C1 segment of cervical spinal cord (tissue), 14 donors: ENCODE measurements at places on chromosomes 12 and 14.
A peak's percentile ranks its signal among the peaks of the same experiment; 100 is the strongest.

DNA sequence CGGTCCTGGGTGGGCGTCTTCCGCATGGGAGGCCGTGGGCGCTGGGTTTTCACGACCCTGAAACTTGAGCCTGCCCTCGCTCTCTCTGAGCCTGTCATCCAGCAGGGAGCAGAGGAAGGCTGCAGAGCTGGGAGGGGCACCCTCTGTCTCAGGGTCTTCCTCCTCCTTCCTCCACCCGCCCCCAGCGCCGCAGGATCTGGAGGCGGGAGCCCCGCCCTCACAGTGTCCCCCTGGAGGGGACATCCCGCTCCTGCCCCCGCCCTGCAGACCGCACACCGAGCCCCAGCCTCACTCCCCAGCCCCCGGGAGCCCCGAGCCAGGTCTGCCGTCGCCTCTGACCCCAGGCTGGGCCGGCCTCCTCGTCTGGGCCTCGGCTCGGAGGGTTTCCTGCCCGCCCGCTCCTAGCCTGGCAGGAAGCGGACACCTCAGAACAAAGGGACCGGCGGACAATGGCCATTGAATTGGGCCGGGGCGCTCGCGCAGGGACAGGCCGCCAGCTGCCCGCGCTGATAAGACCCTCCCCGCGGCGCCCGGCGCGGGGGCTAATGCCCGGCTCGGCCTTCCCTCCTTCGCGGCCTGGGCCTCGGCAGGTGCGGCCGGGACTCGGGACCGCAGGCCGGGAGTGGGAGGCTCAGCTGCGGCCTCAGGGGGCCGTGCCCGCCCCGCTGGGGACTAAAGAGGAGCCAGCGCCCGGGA is 15.3 kb upstream of the NUDT14 start:
- DNase-seq: no peak

GRCh38 chr14:84409435-84409834 is 1120.5 kb upstream of the FLRT2 start:
- no peak for DNase-seq

GRCh38 chr12:96872961-96873360 is 34.1 kb upstream of the NEDD1 start:
- DNase-seq: no peak

DNA sequence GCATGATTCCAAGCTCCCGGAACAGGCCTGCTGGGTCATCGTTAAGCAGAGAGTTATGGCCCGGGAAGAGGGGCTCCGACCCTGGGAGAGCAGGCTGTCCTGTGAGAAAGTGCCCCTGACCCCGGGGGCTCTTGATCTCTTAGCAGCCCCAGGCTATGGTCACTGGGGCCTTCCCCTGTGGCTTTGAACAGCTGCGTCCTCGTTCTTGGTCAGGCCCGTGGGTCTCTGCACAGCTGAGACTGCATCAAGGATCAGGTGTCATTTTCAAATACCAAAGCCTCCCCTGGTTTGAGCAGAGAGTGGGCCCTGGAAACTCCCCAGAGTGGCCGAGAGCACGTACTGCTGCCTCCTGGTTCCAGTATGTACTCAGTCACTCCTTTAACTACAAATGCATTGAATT is 114.8 kb downstream of the ESRRB start:
- no peak for DNase-seq

GRCh38 chr12:121015825-121016766 is at the start of gene C12orf43:
Gene C12orf43 (minus strand): TSS chr12:121016487. CDS start chr12:121016474, 13 bp downstream.
- DNase-seq: peak; percentile 39

DNA sequence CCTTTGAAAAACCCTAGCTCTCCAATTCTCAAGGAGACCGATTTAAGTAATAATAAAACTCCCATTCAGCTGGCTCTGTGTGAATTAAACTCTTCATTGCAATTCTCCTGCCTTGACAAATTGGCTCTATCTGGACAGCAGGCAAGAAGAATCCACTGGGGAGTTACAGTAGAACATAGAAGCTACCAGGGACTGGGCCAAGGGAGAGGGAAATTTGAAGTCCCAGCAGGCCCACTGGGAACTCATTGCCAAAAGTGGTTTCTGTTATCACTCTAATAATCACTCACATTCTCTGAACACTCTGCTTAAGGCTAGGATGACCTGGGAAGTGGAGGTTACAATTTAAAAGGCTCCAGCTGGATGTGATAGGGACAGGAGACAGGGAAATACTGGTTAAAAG is 384.5 kb upstream of the CCDC196 start:
- DNase-seq: no peak

GRCh38 chr14:79354336-79354735 is 857.0 kb downstream of the DIO2 start:
- DNase-seq: no peak

DNA sequence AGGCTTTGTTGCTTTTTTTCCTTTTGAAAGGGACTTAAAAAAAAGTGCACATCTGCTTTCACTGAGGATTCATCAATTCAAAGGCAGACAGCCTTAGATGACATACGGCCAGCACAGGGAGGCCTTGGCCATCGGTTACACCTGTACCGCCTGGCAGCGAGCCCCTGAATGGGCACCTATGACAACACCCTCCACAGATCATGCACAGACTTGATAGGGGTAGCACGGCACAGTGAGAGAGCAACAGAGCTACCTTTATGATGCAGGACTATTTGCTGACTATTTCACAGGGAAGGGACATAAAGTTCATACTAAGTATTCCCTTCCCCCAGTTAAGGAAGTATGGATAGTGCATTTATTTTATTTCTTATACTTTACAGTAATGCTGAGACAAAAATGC is 137.9 kb upstream of the ARID2 start:
- no peak for DNase-seq

- no peak for DNase-seq
Measured at GRCh38 chr14:51613416-51613815, 38.3 kb upstream of the FRMD6 start.

DNA sequence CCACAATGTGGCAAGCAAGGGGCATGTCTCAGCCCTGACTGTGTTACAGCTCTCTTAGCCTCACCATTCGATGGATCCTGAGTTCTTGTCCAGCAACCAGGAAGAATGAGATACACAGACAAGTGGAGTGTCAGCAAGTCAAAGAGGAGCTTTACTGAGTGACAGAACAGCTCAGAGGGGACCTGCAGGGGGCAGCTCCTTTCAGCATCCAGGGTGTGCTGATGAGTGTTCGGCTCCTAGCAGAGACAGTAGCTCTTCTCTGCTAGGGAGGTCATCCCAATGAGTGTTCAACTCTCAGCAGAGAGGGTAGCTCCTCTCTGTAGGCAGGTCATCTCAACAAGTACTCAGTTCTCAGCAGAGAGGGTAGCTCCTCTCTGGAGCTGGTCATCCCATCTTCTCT is 19.1 kb downstream of the SYNJ2BP start:
- DNase-seq: no peak

GRCh38 chr12:24378548-24379407 is 429.3 kb upstream of the SOX5 start:
- DNase-seq: no peak

DNA sequence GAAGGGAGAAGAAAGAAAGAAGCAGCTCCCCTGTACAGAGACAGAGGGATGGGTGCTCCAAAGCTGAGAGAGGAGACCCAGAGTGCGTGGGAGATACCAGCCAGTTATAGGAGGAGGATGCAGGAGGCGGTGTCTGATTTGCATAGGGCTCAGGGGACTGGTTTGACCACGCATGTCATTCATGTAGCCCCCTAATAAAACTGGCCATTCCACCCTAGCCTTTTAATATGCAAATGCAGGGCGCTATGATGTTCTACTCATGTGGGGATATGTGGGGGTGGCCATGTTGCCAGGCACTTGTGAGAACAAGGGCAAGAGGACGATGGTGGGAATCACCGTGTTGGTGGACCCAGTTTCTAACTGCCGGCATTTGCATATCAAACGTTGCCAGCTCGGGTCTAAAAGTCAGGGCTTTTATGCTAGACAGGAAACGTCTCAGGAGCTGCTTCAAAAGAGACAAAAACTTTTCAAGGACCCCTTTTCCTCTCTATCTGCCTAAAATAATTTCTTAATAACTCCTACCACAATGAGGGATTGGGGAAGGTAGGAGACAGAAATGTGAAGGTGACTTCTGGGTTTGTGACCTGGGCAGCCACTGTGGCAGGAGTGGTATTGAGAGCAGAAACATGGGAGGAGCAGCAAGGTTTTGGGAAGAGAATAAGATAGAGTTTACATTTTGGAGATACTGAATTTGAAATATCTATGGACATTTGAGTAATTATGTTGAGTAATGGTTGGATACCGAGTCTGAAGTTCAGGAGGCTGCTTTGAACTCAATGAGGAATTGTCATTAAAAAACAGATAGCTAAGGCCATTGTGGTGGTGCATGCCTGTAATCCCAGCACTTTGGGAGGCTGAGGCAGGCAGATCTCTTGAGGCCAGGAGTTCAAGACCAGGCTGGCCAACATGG is 2.2 kb upstream of the ATXN3 start:
- DNase-seq: no peak

DNA sequence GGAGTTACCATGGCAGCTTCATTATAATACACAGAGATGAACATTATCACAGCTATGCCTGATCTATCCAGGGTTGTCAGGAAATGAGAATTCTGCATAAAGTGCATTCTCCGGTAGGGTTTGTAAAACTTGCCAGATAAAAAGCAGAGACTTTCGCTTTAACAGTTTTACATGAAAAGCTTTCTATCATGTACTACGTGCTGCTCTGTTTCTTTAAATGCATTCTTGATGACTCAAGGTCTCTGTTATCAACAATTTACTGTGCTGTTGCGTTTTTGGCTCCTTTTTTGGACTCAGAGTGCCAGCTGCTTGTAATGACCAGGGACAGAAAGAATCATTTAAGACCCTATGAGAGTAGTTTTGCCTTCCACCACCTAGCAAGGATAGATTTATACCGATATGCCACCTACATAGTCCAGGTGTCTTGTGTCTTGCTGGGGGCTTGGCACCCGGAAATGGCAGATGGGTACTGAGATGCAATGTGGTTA is 371.2 kb downstream of the BTG1 start:
- DNase-seq: no peak

- peak; percentile 83 for DNase-seq
Measured at GRCh38 chr14:88551094-88551870, 3.5 kb downstream of the PTPN21 start.

DNA sequence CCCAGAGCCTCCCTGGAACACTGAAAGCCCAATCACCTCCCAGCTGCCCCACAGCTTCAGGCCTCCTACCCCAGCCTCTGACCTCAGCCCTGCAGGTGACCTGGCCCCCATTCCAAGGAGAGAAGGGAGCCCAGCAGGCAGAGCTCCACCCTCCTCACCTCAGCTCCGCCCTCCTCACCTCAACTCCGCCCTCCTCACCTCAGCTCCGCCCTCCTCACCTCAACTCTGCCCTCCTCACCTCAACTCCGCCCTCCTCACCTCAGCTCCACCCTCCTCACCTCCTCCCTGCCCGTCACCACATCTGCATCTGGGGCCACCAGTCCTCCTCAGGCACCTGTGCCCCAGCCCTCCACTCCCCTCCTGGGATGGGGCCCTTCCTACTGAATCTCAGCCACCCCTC is 112.2 kb upstream of the SFSWAP start:
- DNase-seq: no peak

DNA sequence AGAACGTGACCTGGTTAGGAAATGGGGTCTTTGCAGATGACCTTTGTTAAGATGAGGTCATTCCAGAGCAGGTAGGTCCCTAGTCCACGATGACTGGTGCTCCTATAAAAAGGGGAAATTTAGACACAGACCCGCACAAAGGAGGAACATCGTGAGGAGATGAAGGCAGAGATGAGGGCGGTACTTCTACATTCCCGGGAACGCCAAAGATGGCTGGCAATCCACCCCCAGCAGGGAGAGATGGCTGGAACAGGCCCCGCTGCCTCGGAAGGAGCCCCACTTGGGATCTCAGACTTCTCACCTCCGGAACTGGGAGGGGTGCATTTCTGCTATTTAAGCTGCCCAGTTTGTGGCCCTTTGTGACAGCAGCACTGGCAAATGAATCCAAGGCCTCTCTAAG is 85.0 kb downstream of the ITPK1 start:
- no peak for DNase-seq

- DNase-seq: no peak
Measured at GRCh38 chr12:132159555-132160003, 15.3 kb downstream of the NOC4L start.

DNA sequence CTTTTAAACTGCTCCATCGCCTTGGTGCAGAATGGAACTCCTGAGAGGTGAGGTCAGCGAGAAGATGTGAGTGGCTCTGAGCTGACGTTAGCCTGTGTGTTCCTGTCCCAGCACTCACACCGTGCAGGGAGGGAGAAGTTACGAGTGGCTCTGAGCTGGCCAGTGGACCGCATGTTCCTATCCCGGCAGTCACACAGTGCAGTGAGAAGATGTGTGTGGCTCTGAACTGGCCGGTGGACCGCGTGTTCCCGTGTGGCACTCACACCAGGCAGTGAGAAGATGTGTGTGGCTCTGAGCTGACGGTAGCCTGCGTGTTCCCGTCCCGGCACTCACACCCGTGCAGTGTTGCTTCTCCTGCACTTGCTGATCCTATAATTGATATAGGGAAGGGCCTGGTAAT is 59.9 kb downstream of the VCPKMT start:
- no peak for DNase-seq

- DNase-seq: no peak
Measured at GRCh38 chr12:27237790-27238771, 6.0 kb upstream of the STK38L start.

DNA sequence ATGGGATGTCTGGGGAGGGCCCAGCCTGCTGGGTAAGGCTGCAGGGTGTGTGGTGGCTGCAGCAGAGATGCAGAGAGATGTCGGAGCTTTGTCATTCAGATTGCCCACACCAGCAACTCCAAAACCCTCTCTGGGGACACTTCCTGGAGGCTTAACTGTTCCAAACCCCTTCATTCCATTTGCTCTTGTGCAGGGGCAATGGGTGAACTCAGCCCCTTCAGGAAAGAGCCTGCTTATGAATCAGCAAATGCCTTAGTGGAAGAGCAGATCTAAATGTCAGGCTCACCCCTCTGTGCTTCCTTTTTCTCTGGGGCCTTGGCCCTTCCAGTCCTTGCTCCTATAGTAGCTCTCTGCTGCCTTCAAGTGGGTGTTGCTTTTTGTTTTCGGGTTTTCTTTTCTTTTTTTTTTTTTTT is 36.7 kb upstream of the GPATCH2L start:
- DNase-seq: no peak

GRCh38 chr14:77024171-77024691 is 4.3 kb downstream of the IRF2BPL start:
- peak; percentile 26 for DNase-seq

DNA sequence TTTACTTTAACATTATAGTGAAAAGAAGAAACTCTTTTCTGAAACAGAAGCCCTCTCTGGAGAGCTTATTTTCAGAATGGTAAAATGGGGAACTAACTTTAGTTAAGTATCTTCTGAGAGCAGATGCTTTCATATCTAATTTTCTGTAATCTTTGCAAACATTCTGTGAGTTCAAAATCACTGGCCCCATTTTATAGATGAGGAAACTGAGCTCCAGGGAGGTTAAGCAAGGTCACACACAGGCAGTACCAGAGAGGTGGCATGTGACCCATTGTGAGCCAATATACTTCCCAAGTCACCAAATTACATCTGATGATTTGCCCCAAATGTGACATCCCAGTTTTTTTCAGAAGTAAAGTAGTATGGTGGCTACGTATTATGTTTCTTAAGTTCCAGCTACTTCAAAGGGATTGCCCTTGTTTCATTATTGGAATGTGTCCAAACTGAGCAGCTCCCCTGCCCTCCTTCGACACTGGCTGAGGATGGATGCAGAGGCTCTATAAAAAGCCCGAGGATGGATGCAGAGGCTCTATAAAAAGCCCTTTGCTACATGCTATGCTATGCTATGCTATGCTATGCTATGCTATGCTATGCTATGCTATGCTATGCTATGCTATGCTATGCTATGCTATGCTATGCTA is 36.2 kb upstream of the NUDT4 start:
- DNase-seq: no peak
